Jurkat, Clone E6-1 (cell line): ENCODE measurements at places on chromosomes 3 and 15.

GRCh38 chr15:25408428-25408827 is 30.4 kb downstream of the UBE3A start:
- DNase-seq = no peak

DNA sequence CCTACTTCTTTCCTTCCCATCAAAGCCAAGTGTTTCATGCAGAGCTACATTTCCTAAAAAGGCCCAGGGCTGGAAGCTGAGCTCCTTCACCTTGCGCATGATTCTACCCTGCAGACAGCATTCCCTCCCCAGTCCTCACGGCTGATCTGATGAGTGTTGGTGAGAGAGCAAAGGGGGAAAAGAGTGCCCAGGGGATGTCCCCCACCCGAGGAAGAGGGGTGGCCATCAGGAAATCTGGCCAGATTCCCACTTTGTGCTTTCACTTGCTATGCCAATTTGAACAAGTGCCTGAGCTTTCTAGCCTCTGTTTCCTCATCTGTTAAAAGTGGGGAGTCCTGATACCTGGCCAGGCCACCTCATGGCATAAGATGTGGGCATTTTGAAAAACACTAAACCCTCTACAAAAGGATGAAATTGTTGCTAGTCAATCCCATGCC is 231.0 kb upstream of the TLE3 start:
- DNase-seq = no peak

DNA sequence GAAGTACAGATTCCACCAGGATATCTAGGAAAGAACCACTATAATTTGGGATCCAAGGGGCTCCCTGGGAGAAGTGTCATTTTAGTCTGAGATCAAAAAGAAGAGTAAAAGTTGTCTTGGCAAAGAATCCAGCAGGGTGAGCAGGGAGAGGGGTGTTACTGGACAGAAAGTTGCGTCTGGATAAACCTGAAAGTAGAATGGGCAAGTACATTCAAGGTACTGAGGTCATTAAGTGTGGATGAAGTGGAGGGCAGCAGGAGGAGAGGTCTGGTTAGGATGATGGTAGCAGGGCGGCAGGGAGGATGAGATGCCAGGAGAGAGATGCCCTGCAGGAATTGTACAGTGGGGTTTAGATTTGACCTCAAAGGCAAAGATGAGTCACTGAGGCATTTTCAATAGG is 253.3 kb downstream of the KLF13 start:
- DNase-seq = no peak

GRCh38 chr3:150014782-150015181 is 44.1 kb upstream of the PFN2 start:
- DNase-seq = no peak

- DNase-seq = no peak
Observed at GRCh38 chr15:31135523-31135922, 34.0 kb upstream of the TRPM1 start.

DNA sequence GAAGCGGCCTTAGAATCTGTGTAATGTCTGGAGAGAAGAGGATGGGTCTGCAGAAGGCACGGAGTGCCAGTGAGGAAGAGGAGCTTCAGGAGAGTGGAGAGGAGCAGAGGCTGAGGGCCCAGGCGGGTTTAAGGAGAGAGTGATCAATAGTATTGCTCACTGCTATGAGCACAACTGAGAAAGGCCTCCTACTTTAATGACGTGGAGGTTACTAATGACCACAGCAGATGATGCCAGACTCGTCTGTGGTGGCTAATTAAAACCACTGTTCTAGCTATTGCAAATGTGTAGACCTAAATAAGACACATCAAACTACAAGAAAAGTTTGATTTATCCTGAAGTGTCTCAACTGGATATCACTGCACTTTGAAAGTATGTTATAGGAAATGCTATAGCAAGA is 33.2 kb downstream of the MTMR10 start:
- no peak for DNase-seq
